ENCODE measurements at places on chromosomes 16 and 17.

- no peak for DNase-seq
Observed at GRCh38 chr17:8108972-8109660, 9.2 kb downstream of the ALOXE3 start.

- DNase-seq, result peak; percentile 73
Observed at GRCh38 chr17:1095090-1095852, 84.5 kb downstream of the ABR start.

DNA sequence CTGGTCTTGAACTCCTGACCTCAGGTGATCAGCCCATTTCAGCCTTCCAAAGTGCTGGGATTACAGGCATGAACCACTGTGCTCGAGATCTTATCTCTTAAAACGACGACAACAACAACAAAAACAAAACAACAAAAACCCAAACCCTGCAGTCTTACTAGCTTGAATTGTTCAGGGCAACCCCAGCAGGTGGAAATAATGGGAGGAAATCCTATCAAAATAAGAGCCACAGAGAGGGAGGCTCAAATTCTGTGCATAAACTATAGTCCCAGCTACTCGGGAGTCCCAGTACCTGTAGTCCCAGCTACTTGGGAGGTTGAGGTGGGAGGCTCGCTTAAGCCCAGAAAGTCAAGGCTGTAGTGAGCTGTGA is 16.5 kb upstream of the ATP6V0A1 start:
- DNase-seq, result no peak

DNA sequence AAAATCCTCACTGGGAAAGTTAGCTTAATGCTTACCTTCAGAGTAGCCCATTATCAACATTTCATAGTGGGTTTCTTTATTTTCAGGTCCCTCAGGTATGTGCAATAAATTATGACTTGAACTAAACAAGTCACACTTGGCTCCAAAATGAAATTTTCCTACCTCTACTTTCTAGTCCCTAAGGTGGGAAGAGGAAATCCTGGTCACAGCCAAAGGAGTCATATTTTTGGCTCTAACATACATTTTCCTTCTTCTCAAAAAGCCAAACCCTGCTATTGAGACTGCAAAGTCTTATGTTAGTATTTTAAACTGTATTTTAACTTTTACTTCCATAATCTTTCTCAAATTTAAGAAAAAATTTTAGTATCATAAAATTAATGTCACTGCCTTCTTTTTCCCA is 128.9 kb downstream of the BRIP1 start:
- no peak for DNase-seq

Data from hematopoietic multipotent progenitor cell treated with erythropoietin and hydrocortisone succinate and interleukin-3 and kit ligand, for 4 days (in vitro differentiated cells).